ENCODE measurements at places on chromosomes 3 and 15.

DNA sequence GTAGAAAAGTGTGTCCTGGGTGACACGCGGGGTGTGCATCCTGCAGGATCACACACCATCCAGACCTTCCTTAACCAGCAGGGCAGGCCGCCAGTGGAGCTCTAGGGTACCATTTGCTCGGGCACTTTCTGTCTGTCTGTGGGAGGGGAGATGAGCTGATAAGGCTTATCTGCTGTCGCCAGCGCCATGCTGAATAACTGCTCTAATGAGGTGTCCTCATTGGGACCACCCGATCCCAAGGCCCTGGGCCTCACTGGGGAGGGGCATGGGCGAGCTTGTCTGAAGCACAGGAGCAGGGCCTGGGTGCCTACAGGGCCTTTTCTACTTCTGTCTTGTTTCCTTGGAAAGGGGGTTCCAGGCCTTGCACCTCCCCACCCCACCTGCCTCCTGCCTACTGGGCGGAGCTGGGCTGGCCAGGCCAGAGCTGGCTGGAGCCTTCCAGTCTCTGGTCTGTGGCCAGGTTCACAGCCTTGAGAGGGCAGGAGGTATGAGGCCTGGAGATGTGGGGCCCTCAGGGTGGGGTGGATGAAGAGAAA lies 2.5 kb upstream of the GATA2 start:
- no peak for DNase-seq

DNA sequence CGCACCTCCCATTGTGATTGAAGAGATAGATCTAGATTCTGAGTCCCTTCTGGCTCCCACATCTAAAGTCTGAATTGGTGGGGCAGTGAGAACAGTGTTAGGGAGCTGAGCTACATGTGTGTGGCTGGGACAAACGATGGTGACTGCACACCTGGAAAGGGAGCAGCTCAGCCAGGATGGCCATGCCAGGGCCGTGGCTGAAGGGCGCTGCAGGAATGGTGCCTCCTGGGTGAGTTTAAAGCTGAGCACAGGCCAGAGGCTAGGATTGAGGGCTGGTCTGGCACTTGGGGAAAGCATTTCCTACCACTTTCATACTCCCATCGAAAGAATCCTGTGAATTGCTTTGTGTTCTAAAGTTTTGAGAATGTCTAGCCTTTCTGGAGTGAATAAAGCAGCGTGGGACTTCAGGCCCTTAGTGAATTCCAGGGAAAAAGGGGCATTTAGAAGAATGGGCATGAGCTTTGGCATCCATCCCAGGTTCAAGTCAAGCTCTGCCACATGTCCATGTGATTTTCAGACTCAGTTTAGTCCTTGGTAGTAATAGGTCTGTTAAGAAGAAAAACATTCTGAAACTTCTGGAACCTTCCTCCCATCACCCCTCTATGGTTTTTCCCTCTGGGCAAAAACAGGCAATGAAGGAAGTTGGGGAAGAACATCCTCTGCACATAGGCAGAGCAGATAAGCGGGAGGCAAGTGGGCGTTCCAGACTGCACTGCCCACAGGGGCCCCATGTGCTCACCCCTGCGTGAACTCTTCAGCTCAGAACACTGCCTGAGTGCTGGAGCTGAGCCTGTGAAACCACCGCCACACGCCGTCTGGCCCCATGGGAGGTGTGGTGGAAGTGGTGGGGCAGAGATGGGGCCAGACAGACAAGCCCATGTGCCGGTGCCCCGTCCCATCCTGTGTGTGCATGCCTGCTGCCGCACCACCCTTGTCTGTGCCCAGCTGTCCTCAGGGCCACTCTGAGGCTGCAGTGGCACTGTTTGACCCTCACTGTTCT lies 12.9 kb upstream of the CPNE9 start:
- DNase-seq: no peak

DNA sequence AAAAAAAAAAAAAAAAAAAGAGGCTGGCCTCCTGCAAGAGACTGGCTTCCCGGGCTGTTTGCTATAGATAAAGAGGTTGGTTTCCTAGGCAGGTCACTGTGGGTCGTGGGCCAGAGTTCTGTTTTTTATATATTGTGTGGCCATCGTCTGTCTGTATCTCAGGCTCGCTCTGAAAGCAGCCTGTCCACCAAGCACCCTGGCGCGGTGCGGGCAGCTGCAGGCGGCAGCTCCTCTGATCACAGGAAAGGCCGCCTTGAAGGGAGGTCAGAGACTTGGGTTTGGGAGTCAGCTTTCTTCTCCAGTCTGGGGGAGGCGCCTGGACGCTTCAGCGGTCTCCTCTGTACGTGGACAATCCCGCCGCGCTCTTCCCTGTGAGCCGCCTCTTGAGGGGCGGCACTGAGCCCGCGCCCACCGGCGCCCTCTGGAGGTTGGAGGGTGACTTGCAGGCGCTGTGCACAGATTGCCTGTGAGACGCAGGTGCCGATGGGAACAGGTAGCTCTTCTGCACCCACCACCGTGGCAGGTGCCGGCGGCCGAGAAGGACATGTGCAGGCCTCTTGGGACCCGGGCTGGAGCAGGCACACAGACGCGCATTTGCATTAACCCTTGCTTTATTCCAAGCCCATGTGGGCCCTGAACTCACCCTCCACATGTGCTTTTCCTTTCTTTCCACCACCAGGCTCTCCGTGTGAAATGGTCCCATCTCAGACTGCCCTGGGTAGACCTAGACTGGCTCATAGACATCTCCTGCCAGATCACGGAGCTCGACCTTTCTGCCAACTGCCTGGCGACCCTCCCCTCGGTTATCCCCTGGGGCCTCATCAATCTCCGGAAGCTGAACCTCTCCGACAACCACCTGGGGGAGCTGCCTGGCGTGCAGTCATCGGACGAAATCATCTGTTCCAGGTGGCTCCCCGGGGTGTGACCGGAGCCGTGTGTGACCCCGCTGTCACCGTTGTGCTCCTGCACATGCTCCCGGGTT lies 89.3 kb downstream of the LRRK1 start:
- DNase-seq: peak; percentile 87

DNA sequence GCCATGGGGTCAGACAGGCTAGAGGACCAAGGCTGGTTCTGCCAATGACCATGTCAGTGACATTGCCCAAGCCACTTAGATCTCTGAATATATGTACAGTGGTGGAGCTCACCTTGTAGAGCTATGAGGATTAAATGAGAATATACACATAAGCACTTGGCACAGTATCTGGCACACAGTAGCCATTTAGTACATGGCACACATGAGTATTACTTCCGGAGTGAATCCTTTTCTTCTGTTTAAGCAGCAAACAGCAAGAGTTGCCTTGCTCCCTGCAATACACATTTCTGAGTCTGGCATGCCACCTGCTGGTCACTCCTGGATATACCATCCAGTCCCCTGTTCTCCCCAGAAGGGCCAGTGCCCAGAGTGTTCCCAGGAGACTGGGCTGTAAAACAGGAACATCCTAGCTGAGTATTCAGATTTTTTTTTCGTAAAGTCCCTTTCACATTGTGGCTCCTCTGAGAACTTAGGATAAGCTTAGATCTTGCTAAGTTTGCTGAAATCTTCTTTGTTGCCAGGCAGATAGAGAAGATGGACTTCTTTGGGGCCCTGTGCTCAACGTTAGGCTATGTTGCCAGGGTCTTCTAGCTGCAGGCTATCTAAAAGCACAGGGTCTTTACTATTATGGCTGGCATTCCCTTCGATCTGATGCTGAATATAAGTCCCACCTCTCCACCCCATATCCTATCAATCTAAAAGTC lies 203.4 kb downstream of the ADAMTS9 start:
- peak; percentile 55 for DNase-seq

DNA sequence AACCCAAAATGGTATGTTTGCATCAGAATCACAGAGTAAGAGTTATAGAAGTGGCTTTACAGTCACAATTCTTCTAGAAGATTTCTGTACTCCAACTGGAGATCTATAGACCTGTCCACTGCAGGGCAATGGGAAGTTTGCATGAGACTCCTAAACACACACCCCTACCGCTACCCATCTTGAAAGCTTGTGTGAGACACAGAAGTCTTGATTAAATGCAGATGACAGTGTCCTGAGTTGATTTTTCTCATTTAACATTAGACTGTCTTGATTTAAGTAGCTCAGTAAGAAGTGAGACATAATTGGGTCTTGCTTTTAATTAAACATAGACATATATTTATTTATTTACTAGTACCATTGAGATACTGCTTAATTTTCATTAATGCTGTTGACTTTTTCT lies 54.4 kb downstream of the CD47 start:
- DNase-seq: no peak

DNA sequence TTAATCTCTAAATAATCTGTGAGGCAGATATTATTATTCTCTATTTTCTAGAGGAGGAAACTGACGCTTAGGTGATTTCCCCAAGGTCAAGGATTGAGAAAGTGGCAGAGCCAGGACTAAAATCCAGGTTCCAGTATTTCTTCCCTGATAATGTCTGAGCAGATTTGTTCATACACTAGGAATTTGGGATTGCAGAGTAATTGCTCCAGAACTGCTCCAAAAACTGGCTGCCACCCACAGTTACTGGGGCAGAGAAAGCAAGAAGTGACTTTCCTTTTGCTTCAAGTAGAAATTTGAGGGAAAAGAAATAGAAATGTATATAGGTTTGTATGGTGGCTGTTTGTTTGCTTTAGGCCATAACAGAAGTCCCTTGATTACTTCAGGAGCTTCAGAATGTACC lies 60.6 kb downstream of the SLC12A8 start:
- DNase-seq: no peak

DNA sequence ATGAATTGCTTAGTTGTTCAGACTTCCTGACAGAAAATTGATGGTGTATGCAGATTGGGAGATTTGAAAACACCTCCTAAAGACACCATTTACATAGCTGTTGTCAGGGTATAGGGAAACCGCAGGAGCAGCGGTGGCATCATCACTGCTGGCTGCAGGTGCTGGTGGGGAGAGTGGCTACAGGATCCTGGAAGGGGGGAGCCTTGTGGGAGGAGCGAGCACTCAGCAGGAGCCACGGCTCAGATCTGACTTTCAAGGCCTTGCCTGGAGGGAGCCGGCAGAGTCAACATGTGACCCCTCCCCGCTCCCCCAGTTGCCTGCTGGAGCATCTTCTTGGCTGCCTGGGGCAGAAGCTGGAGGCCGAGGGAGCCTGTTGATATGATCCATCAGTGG lies 26.1 kb downstream of the EDEM1 start:
- DNase-seq: no peak
